Stimulated activated naive B cell treated with anti-CD40 and anti-IgM and Interleukin-4, amounts not matched to agents 10 μg/mL and 1 μg/mL and 100 μg/mL, for 72 hours (primary cell): ENCODE measurements at places on chromosomes 2 and 18.

DNA sequence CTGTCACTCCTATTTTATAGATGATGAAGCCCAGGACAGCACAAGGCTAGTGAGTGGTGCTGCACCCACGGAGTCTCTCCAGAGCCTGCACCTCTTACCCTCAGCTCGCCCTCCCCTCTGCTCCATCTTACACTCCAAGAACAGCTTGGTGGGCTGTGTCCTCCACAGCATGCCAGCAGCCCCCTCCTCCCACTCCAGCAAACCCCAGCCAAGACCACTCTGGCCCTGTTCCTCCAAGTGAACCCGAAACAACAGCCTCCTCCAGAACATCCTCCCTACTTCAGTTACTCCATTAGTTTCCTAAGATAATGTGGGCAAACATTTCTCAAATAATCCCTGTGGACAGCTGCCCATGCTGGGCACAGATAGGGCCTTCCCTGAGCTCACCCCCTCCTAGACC lies 62.7 kb upstream of the KLF7 start:
- DNase-seq, result no peak

GRCh38 chr18:28771849-28772248 lies 594.9 kb upstream of the CDH2 start:
- no peak for DNase-seq

GRCh38 chr2:232008907-232009638 lies 47.6 kb downstream of the DIS3L2 start:
- DNase-seq, result no peak

DNA sequence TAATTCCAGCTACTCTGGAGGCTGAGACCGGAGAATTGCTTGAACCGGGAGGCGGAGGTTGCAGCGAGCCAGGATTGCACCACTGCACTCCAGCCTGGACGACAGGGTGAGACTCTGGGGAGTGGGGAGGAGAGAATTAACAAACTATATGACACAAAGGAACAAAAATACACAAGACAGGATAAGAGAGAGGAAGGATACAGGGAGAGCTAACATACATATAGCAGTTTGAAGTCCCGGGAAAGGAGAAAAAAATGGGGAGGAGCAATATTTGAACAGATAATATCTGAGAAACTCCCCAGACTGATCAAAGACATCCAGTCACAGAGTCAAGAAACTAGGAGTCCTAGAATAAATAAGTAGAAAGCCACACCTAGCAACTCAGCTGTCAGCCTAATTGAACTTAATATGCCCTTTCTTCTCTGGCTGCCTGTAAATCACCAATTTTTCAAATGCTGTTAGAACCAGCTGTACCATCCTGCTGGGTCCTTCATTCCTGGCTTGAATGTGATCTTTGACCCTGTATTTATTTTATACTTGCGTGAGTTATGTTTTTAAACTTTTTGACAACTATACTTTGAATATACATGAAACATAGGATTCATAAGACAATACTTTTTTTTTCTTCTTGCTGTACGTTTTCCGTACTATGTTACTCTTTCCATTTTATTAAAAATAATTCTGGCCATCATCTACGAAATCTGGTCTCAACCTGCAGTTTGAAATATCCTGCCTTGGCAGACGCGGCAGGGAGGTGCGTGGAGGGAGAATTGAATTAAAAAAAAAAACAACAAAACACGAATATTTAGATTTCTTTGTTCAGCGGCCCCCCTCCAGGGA lies 876 bp upstream of the CYP27A1 start:
- no peak for DNase-seq

DNA sequence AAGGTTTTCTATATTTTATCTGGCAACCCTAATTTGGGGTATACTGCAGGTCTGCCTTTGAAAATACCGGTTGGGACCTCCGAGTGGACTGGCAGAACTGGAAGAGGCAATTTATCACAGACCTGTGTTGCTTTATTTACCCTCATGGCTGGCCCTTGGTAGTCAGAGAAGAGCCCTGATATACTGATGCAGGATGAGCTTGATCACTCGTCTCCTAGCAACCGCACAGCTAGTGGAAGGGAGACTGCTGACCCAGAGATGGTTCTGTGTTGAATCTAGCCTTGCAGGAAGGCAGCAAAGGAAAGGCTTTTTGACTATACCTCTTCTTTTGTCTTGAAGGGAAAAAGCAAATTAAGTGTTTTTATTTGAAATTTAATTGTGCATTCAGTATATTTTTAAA lies 154.7 kb downstream of the EML6 start:
- no peak for DNase-seq

- no peak for DNase-seq
Observed at GRCh38 chr2:231364961-231365810, 30.3 kb upstream of the B3GNT7 start.

GRCh38 chr2:226839951-226840350 lies 4.1 kb downstream of the RHBDD1 start:
- DNase-seq, result no peak

DNA sequence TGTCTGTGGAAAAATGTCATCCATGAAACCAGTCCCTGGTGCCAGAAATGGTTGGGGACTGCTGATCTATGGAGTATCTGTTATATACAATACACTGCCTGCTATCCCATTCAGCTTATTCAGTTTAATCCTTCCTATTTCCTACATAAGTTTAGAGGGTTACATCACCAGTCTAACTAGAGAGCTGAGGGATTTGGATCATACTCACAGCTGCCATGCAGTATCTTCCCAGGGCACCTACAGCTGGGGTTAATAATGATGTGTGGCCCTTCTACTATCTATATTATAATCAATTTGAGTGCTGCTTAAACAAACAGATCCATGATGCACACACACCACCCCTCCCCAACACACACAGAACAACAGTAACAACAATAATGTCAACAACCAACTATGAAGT lies 524.0 kb downstream of the LRRTM4 start:
- no peak for DNase-seq

DNA sequence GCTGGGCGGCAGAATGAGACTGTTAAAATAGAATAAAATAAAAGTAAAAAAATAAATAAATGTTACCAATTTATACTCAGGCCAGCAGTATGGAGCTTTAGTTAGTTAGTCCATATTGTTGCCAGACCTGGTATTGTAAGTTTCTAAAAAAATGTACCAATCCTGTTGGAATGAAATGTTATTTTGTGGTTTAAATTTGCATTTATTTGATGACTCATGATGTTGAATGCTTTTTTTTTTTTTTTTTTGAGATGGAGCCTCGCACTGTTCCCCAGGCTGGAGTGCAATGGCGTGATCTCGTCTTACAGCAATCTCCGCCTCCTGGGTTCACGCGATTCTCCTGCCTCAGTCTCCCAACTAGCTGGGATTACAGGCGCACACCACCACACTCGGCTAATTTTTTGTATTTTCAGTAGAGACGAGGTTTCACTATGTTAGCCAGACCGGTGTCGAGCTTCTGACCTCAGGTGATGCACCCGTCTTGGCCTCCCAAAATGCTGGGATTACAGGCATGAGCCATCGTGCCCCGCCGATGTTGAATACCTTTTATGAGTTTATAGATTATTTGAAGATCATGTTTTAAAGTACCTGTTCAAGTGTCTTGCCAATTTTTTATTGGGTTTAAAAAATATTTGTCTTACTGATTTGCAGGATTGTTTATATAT lies 5.7 kb upstream of the PTPRN start:
- DNase-seq, result no peak

GRCh38 chr2:179995741-179996515 lies 11.2 kb downstream of the CWC22 start:
- no peak for DNase-seq

GRCh38 chr2:46921676-46922448 lies 6.3 kb upstream of the MCFD2 start:
- DNase-seq, result no peak

- no peak for DNase-seq
Observed at GRCh38 chr2:213001297-213001910, 150.0 kb downstream of the IKZF2 start.

DNA sequence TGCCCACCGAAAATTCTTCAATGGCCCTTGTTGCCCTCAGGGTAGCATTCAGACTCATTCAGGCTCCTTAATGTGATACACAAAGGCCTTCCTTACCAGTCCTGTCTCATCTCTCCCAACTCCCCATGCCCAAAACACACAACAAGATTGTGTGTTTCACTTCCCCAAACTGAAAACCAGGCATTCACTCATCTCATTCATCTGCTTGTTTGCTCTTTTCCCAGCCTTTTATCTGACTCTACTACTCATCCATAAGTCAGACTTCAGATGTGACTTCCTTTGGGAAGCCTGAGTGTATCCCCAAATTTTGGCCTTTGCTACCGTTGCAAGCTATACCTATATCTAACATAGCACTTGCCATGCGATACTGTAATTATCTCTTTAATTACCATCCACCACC lies 9.7 kb upstream of the SLC39A10 start:
- no peak for DNase-seq

- peak; percentile 8 for DNase-seq
Observed at GRCh38 chr2:102839668-102840388, 78.0 kb downstream of the TMEM182 start.

- DNase-seq, result no peak
Observed at GRCh38 chr2:39511605-39512433, 74.7 kb upstream of the MAP4K3 start.

GRCh38 chr2:234399451-234400246 lies 97.2 kb downstream of the ARL4C start:
- peak; percentile 17 for DNase-seq

- DNase-seq, result no peak
Observed at GRCh38 chr2:235594964-235595363, 101.1 kb downstream of the AGAP1 start.

DNA sequence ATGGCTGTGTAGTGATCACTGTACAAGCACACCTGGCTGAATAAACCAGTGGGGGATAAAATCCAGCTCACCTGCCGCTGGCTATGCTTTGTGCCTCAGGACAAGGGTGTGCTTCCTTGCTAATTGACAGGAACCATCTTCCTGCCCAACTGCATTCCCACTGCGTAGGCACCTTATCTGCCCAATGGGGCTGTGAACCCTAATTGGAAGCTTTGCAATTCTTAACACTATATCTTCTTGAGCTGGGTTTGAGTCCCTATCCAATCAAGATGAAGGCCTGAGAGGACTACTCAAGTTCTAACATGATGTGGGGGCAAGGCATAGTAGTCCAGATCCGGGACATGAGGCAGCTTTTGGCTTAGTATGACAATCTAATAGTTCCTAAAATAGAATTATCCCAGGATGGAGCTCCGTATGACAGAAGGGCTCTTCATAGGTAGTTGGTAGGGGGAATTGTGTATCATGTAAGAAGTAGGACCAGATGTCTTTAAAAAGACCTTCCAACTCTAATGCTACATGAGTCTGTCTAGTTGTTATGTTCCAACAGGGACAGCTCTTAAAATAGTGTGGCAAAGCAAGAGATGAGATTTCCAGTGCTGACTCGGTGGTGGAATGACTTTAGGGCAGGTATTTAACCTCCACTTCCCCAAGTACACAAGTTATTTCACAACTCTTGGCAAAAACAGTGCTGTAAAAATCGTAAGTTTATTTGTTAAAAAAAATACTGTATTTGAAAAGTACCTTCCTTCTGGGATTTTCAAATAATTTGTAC lies 2.3 kb upstream of the TMEM150A start:
- DNase-seq, result no peak

DNA sequence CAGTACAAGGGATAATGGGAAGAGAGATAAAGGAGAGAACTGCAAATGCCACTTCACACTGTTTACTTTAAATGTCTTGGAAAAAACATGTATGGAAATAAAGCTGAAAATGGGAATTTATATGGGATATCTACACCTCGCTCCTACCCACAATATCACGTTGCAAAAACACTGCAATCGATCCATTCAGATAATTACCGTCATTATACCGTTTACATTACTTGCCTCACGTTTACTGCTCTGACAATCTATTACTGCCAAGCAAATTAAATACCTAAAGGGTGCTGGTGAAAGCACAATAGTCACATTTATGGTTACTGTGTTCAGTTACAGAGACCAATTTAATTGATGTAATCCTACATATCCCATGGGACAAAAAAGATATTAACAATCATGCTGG lies 214.7 kb upstream of the LYPD1 start:
- no peak for DNase-seq

DNA sequence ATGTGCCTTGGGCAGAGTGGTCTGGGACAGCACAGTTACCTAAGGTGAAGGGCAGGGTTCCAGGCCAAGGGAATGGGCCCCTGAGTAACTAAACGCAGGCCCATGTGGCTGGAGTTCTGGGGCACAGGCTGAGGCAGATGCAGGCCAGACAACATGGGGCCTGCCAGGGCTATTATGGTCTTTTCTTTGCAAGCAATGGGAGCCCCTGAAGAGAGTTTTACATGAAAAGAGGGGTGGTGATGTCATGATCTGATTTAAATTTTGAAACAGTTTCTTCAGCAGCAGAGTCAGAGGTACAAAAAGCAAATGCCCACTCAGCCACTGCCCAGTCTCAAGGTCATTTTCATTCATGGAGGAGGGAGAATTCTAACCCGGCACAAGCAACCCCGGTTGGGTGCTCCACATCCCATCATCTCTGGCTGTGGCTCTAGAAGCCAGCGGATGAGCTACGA lies 5.6 kb downstream of the CHST10 start:
- no peak for DNase-seq

DNA sequence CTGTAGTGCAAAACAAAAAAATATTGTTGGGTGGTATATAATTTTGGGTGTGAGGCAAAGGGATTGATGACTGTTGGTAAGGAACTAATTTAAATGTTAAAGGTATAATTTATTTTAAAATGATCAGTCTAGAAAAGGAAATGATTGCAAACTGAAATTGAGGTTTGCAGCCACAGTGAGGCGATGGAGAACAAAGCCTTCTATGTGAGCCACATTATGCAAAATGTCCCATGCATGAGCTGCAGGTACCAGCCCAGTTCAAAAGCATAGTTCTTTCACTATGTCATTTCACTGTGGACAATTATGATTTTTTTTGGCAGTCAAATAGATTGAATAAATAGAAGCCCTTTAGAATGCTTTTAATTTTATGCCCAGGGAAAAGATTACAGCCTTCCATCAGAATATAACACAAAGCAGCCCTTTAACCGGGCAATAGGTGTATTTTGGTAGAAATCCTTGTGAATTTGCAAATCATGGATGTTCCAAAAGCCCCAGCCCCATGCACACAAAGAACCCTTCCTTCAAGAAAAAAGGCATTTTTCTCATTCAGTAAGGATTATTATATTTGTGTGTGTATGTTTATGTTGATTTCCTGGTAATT lies 1.7 kb downstream of the MAP2 start:
- no peak for DNase-seq

GRCh38 chr2:32264422-32265105 lies at the start of gene NLRC4:
NLRC4 (minus strand) TSS chr2:32264886; CDS start chr2:32256775, 8,111 bp downstream.
- no peak for DNase-seq

GRCh38 chr2:178109813-178110212 lies 2.4 kb upstream of the RBM45 start:
- no peak for DNase-seq

DNA sequence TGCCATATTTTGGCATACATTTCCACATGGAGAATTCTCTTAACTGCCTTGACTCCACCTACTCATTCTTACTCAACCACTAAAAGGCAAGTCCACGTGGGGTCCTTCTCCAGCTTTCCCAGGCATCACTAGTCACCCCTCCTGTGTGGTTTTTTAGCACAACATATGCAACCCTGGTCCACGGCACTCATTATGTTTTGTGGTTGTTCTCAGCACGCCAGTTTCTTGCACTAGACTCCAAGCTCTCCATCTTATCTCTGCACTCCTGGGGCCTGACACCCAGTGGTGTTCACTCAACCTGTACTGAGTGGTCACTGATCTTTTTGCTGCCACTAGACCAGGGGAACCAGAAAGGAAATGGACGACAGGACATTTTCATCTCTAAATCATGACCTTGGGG lies 18.0 kb downstream of the MARCHF4 start:
- DNase-seq, result no peak
